ENCODE measurements at places on chromosomes 11 and 22.

- peak; percentile 59 for DNase-seq
Measured at GRCh38 chr22:25630447-25630846, 66.0 kb downstream of the GRK3 start.

- no peak for DNase-seq
Measured at GRCh38 chr22:43540529-43540923, 128.7 kb downstream of the MPPED1 start.

DNA sequence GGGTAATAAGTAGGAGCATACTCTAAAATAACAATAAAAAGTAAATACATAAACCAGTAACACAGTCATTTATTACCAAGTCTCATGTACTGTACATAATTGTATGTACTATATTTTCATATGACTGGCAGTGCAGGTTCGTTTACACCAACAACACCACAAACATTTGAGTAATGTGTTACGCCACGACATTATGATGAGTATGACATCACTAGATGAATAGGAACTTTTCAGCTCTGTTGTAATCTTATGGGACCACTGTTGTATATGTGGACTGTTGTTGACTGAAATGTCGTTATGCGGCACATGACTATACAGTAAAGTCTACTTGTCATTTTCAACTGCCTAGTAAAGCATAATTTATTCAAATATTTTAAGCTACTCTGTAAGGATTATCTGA lies 18.6 kb downstream of the KIF18A start:
- no peak for DNase-seq

DNA sequence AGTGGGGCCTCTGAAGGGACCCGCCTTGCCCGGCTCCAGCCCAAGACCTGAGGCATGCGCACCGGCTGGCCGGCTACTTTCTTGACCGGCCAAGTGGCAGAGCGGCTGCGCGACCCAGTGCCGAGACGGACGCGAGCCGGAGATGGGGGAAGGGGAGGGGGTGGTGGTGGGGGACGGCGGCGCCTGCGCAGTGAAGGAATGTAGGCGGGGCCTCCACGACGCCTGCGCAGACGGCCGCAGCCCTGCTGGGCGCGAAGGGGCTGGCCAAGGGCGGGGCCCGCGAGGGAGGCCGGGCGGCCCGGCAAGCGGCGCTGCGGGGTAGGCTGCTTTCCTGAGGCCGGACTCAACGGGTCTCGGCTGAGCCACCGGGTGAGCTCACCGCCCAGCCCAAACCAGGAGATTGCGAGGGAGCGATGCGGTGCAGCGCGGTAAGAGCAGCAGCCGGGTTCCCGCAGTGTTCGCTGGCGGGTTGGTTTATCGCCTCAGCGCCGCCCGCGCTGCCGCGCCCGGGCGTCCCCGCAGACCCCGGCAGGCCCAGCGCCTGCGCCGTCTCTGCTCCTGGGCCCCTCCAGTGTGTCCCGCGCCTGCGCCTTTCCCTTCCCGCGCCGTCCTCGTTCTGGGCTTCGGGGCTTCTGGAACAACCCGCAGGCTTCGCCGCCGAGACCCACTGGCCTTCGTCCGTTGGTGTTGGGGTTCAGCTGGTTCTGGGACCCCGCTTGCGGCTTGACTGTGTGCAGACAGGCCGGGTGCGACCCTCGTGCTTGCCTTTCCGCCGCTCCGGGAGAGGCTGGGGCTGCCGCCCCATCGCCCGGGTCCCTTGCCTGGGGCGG lies at the start of gene SPECC1L:
Gene SPECC1L, plus strand, starts transcription at position 276 of the 830 bp plus-strand sequence. CDS start 31,401 bp downstream, outside the sequence.
- DNase-seq = peak; percentile 93

DNA sequence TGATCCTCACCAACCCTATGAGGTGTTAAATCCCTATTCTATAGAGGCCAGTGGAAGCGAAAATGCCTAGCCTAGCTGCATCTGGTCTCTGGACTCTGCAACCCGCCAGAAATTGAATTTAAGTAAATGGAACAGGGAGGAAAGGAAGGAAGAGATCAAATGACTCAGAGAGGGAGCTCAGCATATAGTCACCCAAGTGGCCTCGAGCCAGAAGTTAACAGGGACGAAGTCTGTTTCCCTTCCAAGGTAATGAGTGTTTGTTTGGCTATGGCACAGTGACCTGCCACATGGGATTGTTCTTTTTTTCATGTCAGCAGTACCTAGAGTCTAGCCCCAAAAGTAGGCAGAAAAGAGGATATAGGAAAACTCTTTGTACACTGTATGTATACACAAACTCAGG lies 66.3 kb downstream of the PAK1 start:
- peak; percentile 21 for DNase-seq
